Left colon (tissue), 2 donors: ENCODE measurements at places on chromosomes 3 and 15. TPM values are rescaled to one million over a fixed set of nuclear protein-coding genes. Genes with fewer than 3 reads are reported as not detected.
A peak's percentile ranks its signal among the peaks of the same experiment; 100 is the strongest.

ONECUT1 gene
- not detected for total RNA-seq

C2CD4B gene
- total RNA-seq: 2.8 TPM

GOLGA6A gene
- not detected for total RNA-seq

CPEB1 gene
- total RNA-seq: 0.58 TPM

THSD4 gene
- 45.5 TPM for total RNA-seq

C3orf38 gene
- 17.8 TPM for total RNA-seq

GCSAM gene
- 0.50 TPM for total RNA-seq

B3GALNT1 gene
- total RNA-seq: 0.37 TPM

KNL1 gene
- total RNA-seq: 8.0 TPM

PTH1R gene
- total RNA-seq: 1.4 TPM

FETUB gene
- not detected for total RNA-seq

DNA sequence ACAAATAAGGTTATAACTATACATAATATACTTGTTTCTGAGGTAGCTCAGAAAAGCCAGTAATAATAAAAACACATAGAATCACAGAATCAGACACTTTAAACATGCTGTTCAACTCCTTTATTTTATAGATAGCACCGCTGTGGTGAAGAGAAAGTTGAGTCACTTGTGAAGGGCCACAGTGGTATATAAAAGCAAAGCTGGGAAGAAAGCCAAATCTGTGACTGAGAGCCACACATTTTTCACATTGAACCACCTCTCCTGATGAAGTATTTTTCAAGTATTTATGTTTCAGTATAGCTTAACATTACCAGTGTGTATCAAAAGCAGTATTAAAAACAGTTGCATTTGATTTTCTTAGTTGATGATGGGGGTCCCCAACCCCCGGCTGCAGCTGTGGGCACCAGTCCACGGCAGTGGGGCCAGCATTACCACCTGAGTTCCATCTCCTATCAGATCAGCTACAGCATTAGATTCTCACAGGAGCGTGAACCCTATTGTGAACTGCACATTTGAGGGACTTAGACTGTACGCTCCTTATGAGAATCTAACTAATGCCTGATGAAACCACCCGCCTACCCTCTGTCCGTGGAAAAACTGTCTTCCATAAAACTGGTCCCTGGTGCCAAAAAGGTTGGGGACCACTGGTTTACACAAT, 46.2 kb downstream of the TBL1XR1 start:
- no peak for DNase-seq

- peak; percentile 74 for DNase-seq
These were observed 25.5 kb downstream of the SETD5 start for GRCh38 chr3:9422712-9423424.

- no peak for DNase-seq
These were observed 7.3 kb upstream of the SCAPER start for GRCh38 chr15:76912430-76912829.

DNA sequence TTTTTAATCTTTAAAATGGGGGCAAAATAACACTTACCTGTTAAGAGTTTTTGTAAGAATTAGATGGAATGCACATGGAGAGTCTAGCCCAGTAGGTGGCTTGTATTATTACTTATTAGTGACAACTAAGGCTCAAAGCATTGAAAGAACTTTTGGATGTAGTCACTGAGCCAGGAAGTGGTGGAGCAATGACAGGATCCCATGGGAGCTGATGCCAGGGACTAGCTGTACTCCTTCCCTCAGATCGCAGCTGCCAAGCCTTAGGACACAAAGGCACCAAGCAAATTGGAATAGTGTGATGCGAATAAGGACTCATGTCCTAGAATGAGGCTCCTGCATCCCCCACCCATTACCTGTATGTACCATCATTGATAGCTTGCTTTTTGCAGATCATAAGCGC, 370.4 kb upstream of the RGMA start:
- no peak for DNase-seq

DNA sequence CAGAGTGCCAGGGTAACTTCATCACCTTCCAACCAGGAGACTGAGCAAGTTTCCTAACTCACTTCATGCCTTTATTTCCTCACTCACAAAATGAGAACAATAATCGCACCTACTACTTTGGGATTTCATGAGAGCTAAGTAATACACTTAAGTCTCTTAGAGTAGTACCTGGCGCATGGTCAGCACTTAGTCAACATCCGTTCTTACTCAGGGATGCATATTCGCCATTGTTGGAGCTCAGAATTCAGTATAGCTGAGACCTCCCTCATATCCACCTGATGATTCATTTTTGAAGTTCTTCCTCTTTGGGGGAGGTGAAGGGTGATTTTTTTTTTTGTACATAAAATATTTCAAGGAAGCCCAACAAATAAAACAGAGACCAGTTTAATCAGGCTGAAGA, 188.2 kb downstream of the AGBL1 start:
- no peak for DNase-seq

DNA sequence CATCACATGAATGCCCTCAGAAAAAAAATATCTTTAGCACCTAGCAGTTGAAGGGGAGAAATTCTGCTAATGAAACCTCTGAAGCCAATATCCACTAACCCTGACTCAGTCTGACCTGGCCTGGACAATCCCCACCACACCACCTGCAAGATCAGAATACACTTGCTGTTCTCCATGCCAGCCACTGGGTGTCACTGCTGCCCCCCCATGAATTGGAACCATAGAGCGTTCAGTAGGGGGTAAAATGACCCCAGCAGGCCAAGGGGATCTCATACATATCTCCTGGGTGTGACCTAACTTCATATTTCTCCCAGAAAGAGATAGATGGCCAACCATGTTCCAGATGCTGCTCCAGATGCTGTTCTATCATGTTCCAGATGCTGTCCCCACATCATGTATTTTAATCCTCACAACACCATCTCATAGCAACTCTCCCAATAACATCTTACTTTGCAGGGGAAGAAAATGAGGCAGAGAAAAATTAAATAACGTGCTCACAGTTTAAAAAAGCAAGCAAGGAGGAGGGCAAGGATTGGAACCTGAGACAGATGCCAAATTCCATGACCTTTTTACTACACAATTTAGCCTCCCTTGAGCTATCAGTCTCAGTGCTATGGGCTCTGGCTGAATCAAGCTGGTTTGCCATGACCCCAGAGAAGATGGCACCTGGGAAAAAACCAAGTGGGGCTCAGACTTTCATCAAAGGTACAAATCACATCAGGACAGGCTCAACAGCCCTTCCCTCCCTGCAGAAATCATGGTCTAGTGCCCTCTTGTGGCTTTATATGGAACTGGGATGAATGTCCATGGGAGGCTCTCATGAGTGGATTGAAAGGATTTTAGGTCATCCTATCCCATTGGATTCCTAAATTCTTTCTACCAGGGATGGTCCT, 12.4 kb downstream of the NTRK3 start:
- no peak for DNase-seq

- no peak for DNase-seq
These were observed 58.8 kb upstream of the ARL6 start for GRCh38 chr3:97705764-97706163.

GRCh38 chr3:129695230-129695629, 88.8 kb upstream of the PLXND1 start:
- no peak for DNase-seq

GRCh38 chr3:31959951-31960792, 20.9 kb downstream of the OSBPL10 start:
- no peak for DNase-seq

DNA sequence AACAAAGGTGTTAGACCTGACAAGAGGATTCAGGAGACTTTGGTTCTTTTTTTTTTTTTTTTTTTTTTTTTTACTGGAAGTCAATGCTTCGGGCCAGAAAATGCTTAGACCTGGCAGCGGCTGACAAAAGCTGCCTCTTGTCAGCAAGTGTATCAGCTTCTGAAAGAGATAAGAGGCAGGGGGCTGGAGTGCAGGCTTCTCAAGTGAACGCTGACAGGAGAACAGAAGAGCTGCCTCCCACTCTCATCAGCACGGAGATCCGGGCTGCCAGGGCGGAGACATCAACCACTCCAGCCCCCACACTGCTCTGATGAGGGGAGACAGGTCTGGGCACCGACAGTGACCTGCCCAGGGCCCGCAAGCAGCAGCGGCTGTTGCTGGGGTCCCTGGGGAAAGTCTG, 9.4 kb upstream of the SCN5A start:
- no peak for DNase-seq

DNA sequence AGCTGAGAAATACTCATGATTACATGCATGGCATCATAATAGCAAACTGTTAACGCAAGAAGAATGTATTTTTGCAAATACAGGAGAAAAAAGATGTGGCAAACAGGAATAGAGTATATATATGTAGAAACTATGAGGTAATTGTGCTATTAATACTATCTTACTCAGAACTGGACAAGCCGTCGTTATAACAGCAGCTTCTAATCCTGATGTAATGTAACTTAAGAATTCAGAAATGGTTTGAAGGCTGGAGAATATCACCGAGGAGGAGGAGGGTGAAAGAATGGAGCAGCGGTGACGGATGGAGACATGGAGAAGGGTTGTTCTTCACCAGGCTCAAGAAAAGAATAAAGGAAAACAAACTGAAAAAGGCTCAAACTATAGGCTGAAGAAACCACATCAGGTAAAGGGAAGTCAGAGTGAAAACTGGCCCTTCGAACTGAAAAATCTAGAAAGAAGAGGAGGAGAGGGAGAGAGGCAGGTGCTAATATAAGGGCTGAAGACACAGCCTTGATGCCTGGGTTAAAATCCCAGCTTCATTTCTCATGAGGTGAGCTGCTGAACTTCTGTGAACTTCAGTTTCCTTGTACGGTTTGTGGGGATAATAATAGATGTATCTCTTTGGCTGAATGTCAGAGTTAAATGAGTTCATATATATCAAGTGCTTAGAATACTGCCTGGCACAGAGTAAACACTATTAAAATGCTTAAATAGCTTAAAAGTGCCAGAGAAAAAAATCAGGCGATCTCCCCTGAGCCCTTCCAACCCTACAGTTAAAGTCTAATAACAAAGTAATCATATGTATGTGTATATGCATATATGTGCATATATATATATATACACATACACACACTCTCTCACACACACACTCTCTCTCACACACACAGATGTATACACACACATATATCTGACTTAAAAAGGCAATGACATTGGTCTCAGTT, 43.9 kb downstream of the GOLIM4 start:
- DNase-seq: no peak

- no peak for DNase-seq
These were observed 175.1 kb upstream of the ATP11B start for GRCh38 chr3:182618085-182618732.

GRCh38 chr15:90643301-90643632, 73.9 kb upstream of the BLM start:
- no peak for DNase-seq

DNA sequence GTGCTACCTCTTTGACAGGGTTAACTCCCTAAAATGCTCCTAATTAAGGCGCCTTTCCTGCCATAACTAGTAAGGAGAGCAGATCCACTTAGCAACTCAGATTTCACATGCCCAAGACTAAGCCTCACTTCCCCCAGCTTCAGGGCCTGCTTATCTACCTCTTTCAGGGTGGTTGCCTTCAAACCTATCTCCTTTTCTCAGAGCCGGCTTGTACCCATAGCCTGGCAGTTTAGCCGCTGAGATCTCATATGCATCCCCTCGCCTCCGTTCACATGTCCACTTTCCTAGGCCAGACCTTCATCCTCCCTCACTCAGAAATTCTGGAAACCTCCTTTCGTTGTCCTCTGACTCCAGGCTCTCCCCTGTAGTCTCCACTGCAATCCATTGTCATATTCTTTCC, 1.0 kb upstream of the FSTL1 start:
- no peak for DNase-seq

- peak; percentile 64 for DNase-seq
These were observed 2.1 kb downstream of the IDH2 start for GRCh38 chr15:90099868-90100831.

DNA sequence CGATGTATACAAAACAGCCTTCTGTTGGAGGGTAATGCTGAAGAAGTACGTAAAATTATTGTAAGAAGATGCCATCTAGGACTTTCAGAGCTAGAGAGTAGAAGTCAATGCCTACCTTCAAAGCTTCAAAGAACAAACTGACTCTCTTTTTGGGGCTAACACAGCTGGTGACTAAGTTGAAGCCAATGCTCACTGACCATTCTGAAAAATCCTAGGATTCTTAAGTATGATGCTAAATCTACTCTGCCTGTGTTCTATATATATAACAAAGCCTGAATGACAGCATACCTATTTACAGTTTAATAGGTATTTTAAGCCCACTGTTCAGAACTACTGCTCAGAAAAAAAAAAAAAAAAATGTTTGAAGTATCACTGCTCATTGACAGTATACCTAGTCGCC, 18.9 kb downstream of the ADPGK start:
- DNase-seq: no peak

DNA sequence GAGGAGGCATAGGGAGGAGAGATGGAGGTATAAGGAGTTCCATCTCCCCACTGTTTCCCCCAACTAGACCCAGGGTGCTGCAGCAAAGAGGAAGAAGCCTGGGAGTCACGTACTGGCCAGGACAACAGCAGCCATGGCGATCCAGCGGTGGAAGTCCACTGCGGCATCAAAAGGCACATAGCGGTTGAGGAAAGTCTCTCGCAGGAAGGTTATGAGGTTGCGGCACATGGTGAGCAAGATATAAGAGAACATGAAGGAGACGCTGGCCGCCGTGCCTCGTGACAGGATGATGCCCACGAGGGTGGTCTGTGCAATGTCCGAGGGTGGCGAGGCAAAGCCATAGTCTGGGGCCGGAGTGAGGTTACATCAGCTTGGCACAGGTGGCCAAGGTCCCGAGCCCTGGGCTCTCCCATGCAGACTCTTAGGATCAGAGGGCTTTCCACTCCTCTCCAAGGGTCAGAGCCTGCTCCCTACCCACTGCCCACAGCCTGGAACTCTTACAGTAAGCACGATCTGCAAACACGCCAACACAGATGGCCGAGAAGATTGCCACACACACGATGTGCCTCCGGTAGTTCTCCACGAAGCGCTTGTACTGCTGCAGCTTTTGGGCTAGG, 14.3 kb downstream of the DUOX2 start:
- DNase-seq: no peak

DNA sequence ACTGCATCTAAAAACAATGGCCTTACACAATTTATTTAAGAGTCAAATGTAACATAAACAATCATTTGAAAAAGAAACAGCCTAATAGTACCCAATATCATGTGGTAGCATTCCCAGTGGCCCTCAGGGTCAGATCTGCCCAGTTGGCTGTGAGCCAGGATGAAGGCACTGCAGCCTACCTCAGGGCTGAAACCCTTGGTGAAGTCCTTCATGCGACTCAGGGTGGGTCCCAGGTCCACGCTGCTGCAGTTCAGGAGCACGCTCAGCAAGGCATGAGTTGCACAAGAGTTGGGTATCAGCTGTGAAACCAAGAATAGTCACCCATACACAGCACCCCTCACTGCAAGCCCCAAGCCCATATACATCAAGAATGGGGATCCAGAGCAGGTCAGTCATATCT, 37.1 kb downstream of the SEMA3G start:
- no peak for DNase-seq

- no peak for DNase-seq
These were observed 66.6 kb downstream of the LEO1 start for GRCh38 chr15:51904931-51905330.

DNA sequence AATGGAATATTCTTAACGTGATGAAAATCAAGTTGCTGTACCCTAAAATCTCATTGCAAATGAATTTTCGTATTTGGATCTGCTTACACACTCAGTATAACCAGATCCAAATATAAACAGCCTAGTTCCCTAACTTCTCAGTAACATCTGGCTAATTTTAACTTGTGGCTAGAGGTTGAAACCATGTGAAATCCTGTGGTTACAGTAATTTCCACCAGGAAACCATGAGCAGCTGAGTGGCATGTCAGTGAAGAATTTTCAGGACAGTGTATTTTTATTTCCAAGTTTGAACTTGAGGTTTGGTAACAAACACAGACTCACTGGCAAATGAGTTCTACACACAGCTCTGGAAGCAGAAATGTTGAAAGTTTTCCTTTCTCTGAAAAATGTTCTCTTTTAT, 754.1 kb downstream of the NR2F2 start:
- no peak for DNase-seq
